Left lobe of liver (tissue), 2 donors: ENCODE measurements at places on chromosomes 1 and 21.

DNA sequence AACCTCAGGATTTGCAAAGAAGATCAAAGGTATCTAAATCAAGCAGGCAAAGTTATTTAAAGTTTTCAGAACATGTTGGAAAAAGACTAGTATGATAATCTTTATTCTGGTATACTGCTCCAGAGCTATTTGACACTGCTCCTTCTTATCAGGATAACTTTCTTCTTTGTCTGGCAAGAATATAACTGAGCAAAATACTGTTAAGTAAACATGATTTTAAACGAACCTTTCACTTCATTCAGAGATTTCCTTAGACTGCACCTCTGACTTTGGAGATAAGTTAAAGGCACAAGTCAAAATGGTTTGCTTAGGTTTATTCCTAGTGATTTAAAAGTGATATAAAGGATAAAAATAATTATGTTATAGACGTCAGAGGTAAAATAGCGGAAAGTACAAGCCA, 103.9 kb upstream of the CCDC190 start:
- no peak for DNase-seq

DNA sequence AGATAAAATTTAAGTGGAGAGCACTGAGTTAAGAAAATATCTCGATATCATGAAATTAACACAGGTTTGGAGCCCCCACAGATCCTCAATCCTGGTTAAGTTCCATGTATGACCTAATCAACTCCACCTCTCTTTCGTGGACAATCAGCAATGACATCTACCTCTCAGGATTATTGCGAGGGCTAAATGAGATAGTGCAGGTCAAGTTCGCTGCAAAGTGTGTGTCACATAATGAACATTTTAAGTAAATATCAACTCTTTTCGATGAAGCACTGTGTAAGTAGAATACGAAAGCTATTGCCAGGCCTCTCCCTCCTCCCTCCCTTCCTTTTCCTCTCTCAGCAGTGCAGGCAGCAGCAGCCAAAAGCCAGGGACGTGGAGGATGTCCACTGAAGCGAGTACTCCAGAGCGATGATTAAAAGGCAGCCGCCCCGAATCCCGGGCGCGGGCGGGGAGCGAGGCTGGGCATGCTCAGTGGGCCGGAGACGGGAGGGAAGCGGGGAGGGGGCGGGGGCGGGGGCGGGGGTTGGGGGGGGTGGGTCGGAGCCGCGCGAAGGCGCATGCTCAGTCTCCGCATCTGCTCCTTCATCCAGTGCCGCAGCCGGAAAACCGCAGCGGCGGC, at the start of gene CAMSAP2:
CAMSAP2 (plus strand) TSS at position 567 of the 622 bp plus-strand sequence. CDS start 935 bp downstream, outside the sequence.
- DNase-seq: peak; percentile 87

DNA sequence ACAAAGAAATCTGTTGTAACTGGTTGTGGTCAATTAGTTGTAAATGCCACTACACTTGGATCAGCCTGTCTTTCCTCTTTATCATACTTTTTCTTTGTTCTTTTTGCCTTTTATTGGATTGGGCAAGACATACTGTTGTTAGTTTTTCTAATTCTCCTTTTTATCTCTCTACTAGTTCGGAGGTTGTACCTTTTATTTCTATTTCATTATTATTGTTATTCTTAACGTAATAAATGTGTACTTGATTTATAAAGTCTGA, 59.2 kb downstream of the IVNS1ABP start:
- DNase-seq: no peak

GRCh38 chr1:230259621-230260020, 166.5 kb downstream of the PGBD5 start:
- DNase-seq: no peak

DNA sequence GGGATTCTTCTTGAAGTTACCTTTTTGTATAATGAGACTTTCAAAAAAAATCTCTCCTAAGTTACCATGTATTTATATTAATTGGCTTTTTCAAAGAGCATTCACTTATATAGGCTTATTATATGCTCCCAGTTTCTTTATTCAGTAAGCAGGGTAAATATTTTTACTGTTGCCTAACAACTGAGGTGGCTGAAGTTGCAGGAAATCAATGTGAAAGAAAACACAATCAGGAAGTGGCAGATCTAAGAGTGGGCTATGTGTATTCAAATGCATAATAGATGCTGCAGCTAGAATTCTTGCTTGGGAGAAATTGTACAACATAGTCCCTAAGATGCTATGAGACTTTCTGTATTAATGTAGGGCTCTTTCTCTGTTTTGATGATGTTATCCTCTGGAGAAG, 606.9 kb downstream of the NUF2 start:
- DNase-seq: no peak

DNA sequence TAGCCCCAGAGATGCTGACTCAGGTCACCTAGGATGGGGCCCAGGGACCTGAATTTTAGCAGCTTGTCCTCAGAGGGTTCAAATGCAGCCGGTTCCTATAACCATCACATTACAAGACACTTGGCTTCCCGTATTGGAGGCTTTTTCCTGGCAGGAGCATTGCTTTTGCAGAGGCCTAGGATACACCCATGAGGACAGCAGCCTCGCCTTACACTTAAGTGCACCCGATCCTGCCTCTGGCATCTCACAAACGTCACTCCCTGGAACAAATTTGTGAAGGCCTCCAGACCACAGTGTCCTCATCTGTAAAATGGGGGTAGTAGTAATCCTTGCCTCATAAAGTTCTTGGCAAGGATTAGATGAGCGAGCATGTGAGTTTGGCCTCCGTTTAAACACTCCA, 130.0 kb downstream of the KAZN start:
- no peak for DNase-seq

- no peak for DNase-seq
Measured at GRCh38 chr21:41294548-41295231, 21.9 kb upstream of the FAM3B start.

DNA sequence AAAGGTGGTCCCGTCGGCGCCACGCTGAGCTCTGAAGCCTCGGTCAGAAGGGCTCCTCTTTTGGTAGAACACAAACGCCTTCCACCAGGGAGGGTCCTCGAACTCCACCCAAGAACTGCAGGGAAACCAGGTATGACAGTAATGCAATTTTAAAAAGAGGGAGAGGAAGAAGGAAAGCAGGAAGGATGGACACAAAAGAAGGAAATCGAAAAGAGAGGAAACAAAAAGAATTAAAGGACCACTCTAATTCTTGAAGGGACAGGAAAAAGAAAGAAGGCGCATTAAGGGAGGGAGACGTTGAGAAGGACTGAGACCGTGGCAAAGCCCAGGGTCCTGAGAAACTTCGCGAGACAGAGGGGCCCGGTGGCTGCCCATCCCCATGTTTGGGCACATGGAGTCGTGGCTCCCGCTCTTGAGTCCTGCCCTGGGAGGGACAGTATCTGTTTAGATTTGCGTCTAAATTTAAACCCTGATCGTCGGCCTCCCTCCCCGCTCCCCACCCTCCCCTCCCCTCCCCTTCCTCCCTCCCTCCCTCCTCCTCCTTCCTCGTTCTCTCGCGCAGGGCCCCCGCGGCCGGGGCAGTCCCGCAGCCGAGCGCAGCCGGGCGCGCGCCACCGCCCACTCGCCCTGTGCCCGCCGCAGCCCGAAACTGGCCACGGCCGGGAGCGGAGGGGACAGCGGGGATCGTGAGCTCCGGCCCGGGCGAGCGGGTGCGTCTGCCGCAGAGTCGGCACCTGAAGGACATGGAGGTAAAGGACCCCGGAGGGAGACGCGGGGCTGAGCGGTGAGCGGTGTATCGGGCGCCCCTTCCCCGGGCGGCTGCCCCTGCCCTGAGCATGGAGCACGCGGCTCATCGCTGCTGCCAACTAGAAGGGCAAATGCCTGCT, at the start of gene RCSD1:
RCSD1 (plus strand) TSS at position 552 of the 887 bp plus-strand sequence; CDS start at position 744, 192 bp downstream.
- no peak for DNase-seq

DNA sequence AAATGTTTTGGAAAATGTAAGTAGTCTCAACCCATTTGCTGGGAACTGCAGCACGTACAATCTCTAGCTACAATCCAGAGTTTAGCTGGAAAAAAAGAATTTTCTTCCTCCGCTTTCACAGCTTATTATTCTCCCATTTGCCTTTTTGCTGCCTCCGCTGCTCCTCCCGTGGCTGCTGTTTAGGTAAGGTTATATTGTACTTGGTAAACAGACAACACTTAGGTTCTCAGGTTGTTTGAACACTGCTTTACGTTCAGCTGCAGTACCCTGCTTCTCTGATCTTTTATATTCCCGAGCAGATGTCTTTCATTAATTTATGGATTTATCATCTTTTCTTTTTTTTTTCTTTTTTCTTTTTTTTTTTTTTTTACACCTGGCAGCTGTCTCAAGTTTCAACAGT, 14.3 kb downstream of the PROX1 start:
- no peak for DNase-seq

- no peak for DNase-seq
Measured at GRCh38 chr1:167676205-167676915, 45.4 kb upstream of the MPZL1 start.

GRCh38 chr1:24929398-24930259, 447 bp downstream of the RUNX3 start:
- DNase-seq: no peak

- peak; percentile 71 for DNase-seq
Measured at GRCh38 chr1:51284487-51284954, 45.8 kb downstream of the TTC39A start.

GRCh38 chr1:158103861-158104522, 76.7 kb upstream of the CD1D start:
- DNase-seq: no peak

GRCh38 chr1:27872802-27873551, 633 bp downstream of the THEMIS2 start:
- no peak for DNase-seq

DNA sequence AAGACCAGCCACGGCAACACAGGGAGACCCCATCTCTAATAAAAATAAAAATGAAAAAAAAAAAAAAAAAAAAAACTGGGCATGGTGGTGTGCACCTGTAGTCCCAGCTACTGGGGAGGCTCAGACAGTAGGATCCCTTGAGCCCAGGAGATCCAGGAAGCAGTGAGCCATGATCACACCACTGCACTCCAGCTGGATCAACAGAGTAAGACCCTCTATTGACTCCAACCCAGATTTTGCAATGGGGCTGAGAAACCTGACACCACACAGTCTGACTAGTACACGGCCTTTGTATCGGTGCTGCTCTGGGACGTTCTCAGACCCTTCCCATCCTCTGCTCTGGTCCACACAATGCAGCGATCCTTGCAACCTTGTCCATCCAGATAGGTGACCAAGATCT, 31.8 kb downstream of the SPATA21 start:
- no peak for DNase-seq

- no peak for DNase-seq
Measured at GRCh38 chr1:1200876-1201810, 5.2 kb downstream of the TNFRSF18 start.

- DNase-seq: no peak
Measured at GRCh38 chr1:246450611-246451251, 56.3 kb downstream of the SMYD3 start.

DNA sequence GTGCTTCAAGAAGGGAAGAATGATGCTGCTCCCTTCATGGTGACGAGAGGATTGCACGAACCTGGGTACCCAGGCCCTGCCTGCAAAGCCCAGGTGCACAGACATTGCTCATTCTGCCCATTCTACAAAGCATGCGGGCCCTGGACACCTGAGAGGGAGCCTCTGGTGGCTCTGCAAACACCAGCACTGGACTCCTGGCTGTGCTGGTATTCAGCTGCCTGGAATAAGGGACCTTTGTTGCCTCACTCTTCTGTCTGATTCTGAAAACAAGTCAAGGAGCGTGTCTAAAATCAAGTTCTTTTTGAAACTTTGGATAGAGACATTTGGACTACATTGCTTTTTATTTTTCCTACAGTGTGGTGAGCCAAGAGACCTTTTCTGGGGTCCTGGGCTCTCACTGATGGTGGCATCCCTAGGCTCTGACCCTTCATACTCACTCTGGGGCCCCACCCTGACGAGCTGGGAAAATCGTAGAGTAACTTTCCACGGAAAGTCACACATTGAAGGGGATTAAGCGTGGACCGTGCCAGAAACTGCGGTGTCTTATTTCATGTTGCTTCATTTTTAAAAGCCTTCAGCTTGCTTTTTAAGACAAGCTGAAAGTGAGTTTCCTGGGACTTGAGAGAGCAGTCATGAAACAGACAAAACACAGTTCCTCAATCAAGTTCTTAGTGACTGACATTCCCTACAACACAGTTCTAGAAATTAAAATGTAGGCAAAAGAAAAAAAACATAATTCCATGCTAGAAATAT, 24.0 kb downstream of the ABCA4 start:
- DNase-seq: no peak
